Osteoblast (primary cell): ENCODE measurements at places on chromosomes 12 and 14. TPM values are rescaled to one million over a fixed set of nuclear protein-coding genes. Genes with fewer than 3 reads are reported as not detected.

GUCY2C gene
- total RNA-seq: not detected in 2 replicates

- H3K36me3 ChIP-seq: no peaks in the 10 kb centered on the region
- peak; percentile 45 for DNase-seq
- no peaks in the 10 kb centered on the region for H3K27me3 ChIP-seq
- no peak overlapping the region for H3K4me3 ChIP-seq
- H3K27ac ChIP-seq: no peak overlapping the region
- peaks cover 5% of the 10 kb centered on the region for H3K4me1 ChIP-seq
Measured at GRCh38 chr12:31618228-31619025, 27.5 kb upstream of the DENND5B start.

GRCh38 chr12:26121323-26122060, 3.3 kb downstream of the BHLHE41 start:
- peaks cover 16% of the 10 kb centered on the region for H3K4me1 ChIP-seq
- H3K36me3 ChIP-seq: no peaks in the 10 kb centered on the region
- DNase-seq: no peak
- H3K27me3 ChIP-seq: no peaks in the 10 kb centered on the region

DNA sequence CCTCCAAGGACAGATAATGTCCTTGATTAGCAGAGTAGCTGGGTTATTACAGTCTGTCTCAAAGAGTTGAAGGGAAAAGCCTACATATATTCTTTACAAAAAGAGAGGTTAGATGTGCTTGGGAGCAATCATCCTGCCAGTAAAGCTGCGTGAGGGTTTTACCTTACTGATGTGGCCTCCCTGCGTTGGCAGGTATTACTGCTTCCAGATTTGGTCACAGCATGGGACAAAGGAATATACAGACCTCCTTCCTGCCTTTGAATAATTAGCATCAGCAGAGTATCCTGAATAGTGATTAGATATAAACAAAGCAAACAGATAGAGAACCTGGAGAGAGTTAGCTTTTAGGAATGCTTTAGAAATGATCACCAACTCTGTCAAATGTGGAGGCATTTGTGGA, 69.6 kb downstream of the TMTC2 start:
- DNase-seq: no peak
- no peak overlapping the region for H3K27ac ChIP-seq
- no peak overlapping the region for H3K4me3 ChIP-seq
- H3K36me3 ChIP-seq: no peaks in the 10 kb centered on the region
- H3K4me1 ChIP-seq: no peaks in the 10 kb centered on the region

DNA sequence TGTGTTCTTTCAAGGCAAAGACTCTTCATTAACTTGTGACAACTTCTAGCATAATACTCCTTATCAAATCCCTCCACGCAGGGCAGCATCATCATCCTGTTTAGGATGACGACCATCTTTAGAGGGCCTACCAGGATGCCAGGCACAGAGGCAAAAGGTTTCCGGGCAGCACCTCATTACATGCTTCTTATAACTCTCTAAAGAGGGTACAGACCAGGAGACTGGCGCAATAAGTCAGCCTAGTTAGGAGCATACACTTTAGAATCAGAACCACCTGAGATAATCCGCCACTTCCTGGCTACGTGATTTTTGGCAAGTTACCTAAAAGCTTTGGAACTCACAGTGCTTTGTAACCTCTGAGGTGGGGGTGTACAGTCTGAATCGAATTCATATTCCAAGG, 136.0 kb upstream of the NOS1 start:
- H3K4me1 ChIP-seq: no peaks in the 10 kb centered on the region
- no peak for DNase-seq
- H3K4me3 ChIP-seq: no peak overlapping the region
- no peaks in the 10 kb centered on the region for H3K27me3 ChIP-seq
- no peak overlapping the region for H3K27ac ChIP-seq
